ENCODE measurements at places on chromosomes 13 and 19.

GRCh38 chr13:33383724-33384577 lies 98.4 kb upstream of the STARD13 start:
- DNase-seq: no peak

- DNase-seq: no peak
Measured at GRCh38 chr13:99352351-99353245, 45.4 kb upstream of the GPR183 start.

DNA sequence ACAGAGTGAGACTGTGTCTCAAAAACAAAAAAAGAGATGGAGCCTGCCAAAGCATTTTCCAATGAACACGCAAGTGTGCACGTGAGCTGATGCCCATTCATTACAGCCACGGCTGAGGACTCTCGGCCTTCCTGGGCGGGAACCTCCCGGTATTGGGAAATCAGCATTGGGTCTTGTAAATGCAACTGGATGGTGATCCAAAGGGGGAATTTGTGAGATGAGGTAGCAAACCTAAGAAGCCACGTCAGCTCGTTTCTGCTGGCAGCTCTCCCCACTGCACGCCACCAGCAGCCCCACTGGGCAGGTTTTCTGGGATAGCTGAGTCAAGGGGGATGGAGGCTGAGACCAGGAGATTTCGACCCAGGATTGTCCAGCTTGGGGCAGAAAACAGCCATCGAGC lies 11.5 kb downstream of the C13orf46 start:
- no peak for DNase-seq

- no peak for DNase-seq
Measured at GRCh38 chr13:31859571-31859970, 120.2 kb downstream of the RXFP2 start.

- DNase-seq: no peak
Measured at GRCh38 chr13:37070145-37070695, 10.7 kb upstream of the SUPT20H start.

GRCh38 chr13:27926644-27927434 lies 7.0 kb downstream of the PDX1 start:
- no peak for DNase-seq

- DNase-seq: no peak
Measured at GRCh38 chr19:958967-959855, 24.9 kb upstream of the WDR18 start.

Data from naive thymus-derived CD8-positive, alpha-beta T cell (primary cell).